Transverse colon (tissue), 4 donors: ENCODE measurements at places on chromosomes 6 and 20.

- peak; percentile 39 for DNase-seq
Observed at GRCh38 chr6:165729307-165729936, 66.4 kb upstream of the PDE10A start.

DNA sequence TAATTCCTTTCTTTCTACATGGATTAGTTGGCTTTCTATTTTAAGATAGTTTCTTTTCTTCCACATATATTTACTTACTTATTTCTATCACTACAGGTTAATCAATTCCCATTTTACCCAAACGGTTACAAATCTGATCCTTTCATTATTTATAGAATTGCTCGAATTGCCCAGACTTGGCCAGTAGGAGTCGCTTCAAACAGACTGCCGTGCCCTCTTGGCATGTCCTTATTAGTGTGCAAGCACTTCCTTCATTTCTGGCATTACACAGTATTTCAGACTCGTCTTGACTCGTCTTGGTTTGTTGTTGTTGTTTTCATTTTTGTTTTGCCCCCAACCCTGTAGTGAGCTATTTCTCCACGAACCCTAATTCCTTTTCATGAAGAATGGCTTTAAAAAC lies 74.6 kb downstream of the SAMD3 start:
- DNase-seq = no peak

DNA sequence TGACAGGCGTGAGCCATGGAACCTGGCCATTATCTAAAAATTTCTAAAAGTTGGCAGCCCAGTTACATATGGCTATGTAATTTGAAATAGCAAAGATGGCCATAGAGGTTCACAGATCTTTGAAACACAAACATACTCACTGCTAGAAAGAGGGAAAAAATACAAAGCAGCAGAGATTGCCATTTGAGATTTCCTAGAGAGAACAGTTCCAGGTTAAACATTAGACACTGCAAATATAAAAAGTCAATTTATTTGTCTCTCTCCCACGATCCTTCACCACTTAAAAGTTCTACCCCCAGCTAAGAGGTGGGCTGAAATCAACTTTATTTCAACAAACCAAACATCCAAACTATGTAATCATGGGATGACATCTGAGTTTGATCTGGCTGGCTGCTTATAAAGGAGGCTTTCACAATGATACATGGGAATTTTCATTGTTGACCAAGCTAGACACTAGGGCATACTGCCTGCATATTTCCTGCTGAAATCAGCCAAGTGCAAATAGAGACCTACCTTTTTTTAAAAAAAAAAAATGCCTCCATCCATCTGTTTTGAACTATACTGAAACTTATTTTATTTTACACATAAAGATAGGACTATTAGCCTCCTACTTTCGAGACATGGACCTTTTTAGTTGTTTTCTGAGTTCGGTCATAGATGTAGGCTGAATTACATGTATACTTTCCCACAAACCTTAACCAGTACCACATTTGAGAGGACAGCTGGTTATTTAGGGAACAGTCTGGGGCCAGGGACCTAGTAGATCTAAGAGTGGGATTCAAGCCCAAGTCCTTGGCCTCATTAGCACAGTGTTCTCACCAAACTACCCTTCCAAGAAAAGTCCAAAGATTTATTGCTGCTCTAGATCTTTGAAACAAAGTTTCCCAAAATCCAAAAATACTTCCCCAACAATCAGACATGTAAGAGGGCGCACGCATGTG lies 16.6 kb downstream of the DCDC2 start:
- DNase-seq = no peak

DNA sequence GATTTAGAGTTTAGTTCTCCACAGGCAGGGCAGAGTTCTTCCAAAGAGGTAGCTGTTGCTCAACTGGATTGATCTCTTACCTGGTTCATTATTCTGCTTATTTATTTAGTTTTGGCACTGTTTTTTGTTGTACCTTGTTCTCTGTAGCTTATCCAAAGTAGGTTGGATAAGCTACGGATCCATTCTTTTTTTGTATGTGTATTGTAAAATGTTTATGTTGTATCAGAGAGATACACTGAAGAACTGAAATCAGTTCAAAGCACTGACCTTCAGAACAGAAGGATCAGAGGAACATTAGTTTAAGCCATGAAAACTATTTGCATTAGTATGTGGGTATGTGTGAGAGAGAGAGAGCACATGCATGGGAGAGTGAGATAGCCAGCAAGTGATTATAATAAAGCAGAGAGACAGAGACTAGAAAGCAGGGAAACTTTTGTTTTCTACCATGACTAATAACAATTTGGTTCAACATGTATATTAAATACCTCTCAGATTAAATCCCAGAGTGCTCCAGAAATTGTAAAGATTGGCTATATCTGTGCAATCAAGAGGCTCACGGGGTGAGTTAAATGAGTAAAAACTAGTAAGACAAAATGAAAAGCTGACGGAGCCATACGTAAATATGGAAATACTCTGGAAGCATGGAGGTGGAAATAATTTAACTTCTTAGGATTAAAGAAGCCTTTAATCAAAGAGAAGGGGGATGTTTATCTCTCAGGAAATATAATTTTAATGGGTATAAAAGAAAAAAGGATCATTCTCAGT lies 40.2 kb downstream of the ITCH start:
- DNase-seq = no peak

GRCh38 chr20:43191143-43191542 lies 1.4 kb upstream of the PTPRT start:
- DNase-seq = no peak

DNA sequence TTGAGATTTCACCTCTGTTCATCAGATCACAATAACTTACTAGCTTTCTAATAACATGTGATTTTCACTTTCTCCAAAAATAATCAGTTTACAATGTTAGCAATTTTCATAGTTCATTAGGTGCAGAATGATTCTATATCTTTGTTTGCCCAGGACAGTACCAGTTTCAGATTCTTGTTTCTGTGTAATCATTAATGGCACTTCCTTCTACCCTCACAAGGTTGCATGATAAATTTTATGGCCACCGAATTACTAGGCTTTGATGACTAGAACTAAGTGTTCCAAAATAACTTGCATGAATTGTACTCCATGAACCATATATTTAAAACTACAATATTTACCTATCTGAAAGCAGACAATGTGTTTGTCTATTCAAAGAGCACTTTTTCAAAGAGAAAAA lies 442.3 kb downstream of the EPHA7 start:
- no peak for DNase-seq

DNA sequence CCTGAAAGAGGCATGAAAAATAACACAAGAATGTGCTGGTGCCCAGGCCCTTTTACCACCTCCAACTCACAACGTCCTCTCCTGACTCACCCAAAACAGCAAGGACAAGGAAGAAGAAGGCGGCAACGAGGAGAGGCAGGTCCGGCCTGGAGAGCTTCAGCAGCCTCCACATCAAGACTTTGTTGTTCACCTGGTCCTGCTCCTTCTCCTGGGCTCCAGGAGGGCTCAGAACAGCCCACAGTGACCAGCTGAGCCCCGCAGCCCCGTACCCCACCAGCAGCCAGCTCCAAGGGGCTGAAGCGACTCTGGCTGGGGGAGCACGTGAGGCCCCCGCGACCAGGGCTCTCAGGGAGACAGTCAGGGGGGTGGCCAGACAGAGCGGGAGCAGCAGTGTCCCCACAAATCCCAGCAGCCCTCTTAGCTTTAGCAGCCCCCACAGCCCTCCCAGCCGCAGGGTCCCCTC lies 857 bp downstream of the TAP2 start:
- no peak for DNase-seq

GRCh38 chr6:14501240-14501639 lies 383.7 kb downstream of the CD83 start:
- no peak for DNase-seq

- DNase-seq = no peak
Observed at GRCh38 chr20:44731657-44732056, 14.0 kb upstream of the KCNK15 start.

GRCh38 chr20:23267909-23268308 lies 82.7 kb upstream of the NXT1 start:
- no peak for DNase-seq

DNA sequence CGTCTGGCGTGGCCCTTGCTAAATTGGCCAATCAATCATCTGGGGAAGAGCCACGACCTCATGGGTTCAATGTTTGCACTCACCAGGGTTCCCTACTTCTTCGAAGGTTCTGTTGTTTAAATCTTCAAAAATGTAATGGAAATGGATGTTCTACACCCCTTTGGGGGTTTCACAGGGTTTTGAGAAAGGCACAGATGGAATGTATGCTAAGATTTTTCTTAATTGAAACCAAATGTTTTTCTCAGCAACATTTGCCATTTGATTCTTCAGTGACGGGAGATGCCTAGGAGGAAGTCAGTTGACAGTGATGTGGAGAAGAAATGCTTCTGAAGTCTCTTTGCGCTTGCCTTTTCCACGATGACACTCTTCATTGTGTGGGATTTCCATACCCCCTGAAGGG lies 312.3 kb downstream of the ESR1 start:
- no peak for DNase-seq

GRCh38 chr6:30960907-30961673 lies 20.3 kb downstream of the MUCL3 start:
- DNase-seq = no peak

- no peak for DNase-seq
Observed at GRCh38 chr20:14727485-14728150, 390.2 kb upstream of the FLRT3 start.

DNA sequence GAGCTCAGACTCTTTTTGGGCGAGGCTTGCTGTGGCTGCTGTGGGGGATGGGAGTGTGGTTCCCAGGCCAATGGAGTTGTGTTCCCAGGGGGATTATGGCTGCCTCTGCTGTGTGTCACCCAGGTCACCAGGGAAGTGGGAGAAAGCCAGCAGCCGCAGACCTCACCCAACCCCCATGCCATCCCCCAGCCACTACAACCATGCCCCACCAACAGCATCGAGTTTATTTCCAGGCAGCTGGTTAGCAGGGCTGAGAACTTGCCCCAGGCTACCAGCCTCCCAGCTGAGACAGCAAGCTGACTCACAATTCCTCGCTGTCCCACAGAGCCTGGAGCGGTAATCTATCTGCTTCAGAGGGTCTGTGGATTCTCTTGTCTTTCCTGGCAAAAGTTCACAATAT lies 331.7 kb downstream of the FRK start:
- no peak for DNase-seq

DNA sequence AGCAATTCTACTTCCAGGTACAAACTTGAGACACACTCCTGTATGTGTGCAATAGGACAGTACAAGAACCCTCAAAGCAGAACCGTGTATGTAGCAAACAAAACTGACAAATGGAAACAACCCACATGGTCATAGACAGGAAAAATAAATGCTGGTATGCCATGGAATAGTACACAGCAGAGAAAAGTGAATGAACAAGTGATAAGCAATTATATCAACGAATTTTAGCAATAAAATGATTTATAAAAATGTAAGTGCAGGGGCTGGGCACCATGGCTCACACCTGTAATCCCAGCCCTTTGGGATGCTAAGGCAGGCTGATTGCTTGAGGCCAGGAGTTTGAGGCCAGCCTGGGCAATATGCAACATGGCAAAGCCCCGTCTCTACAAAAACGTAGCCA lies 9.3 kb downstream of the RIPOR3 start:
- DNase-seq = no peak

DNA sequence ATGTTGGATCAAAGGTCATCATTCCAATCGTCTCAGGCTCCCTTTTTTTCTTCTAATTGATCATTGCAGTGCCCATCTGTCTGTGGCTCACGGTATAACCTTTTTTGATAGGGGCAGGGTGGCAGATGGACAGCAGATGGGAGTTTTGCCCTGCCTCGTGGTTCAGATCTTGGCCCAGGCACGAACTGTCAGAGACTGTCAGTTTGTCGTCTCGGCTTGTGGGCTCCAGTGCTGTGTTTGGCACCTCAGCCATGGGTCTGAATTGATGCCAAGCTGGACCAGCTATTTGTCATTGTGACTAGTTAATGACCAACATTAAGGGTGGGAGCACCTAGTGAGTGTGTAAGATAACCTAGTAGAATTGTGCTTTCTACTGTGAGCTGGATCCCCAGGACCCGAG lies 197.6 kb downstream of the PRL start:
- no peak for DNase-seq

DNA sequence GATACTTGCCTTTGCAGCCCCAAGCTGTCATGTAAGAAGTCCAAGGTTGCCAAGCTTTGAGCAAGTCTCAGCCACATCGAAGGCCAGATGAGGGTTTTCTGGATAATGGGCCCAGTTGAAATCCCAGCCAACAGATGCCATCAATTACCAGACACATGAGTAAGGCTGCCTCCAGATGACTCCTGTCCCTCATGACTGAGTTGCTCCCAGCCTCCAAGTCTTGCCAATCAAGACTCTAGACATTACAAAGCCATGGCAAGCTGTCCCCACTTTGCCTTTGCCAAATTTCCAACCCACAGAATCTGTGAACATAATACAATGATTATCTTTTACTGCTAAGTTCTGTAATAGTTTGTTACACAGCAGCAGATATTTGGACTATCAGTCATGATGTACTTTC lies 76.8 kb upstream of the ARMC2 start:
- no peak for DNase-seq

- no peak for DNase-seq
Observed at GRCh38 chr6:41692730-41693129, 42.7 kb downstream of the TFEB start.

DNA sequence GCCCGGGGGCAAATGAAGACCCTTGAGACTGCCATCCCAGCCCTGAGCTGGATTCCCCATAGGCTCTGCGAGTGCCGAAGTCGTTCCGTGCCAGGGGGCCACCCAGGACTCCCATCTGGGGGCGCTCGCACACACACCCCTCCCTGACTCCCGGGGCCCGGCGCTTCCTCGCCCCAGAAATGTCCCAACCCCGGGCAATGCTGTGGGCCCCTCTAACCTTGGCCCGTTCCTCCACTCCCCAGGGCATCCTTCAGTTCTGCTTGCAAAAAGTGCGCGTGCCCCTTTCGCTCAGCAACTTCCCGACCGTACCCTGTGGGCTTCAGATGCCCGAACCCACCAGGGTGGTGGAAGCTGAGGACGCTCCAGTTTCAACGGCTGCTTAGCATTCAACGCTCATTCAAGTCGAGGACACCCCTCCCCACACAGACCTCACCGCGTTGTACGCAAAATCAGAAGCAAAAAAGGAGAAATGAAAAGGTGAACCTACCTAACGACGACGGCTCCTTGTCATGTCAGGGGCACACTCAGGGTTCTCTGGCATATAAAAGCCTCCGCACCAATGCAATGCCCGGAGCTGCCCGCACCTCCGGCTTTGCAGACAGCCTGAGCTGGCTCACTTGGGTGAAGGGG lies 25.3 kb downstream of the RIPOR2 start:
- DNase-seq = no peak

DNA sequence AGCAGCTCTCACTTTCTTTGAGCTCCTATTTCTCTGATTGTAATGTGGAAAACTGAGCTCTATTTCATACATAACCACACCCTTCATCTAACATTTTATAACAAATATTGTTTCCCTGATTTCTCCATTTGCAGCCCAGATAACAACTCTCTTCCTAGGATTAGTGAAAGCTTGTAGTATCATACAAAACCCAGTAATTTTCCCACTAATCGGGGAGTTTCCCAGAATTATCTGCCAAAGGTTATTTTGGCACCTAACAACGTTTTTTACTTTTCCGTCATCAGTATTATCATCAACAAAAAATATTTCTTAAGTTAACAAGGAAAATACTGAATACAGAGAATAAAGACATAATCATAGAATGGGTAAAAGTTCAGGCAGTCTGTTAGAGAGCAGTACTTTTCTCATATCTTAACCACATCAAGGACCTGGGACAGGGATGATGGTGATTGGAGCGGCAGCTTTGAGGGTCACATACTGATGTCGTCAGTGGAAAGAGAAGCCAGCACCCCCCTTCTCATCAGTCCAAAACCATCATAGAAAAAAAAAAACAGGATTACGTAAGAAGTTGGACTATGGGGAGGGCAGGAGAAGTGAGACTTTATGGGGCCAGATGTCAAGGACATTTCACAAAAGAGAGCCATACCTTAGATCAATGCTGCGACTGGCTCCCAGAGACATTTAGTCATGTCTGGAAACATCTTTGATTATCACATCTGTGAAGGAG lies 166.1 kb upstream of the TNFAIP3 start:
- no peak for DNase-seq
